ENCODE measurements at places on chromosomes 12 and 14.

DNA sequence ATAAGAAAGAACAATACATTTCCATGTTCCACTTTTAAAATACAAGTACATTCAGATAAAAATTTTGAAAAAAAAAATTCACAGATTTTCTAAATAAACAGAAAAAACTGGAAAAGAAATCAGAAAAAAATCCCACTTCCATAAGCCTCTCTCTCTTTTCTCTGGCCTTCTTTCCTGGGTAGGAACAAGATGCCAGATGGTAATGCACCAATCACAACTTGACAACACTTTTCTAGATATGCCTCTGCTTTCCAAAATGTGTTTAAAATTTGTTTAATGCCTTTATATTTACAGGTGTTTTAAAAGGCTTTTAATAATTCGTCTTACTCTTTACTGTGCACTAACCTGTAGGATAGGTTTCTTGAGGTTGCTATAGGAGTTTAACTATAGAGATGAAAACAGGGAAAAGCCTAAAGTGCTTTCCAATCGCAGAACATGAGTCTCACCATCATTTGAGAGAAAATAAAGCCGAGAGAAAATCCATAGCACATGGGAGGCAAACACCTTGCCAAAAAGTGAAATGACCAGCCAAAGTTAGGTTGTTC is 74.2 kb downstream of the TMTC1 start:
- DNase-seq = no peak

DNA sequence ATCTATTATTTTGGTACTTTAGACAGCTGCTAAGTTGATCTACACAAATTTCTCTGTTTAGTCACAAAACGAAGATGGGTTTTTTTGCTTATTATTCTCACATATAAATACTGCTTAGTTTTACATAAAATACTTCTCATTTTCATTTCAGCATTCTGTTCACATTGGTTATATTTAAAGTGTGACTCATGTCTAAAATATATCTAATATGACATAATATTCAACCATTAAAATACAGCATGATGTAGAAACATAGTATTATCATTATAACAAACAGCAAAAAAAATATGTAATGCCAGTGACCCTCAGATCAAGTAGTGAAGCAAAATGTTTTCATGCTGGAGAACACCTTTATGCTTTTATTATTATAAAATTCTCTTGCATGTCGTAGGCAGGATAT is 63.7 kb downstream of the SH2B3 start:
- no peak for DNase-seq

GRCh38 chr12:12387501-12387900 is 30.6 kb downstream of the BORCS5 start:
- no peak for DNase-seq

- no peak for DNase-seq
Observed at GRCh38 chr12:6250343-6250742, 50.1 kb downstream of the CD9 start.

GRCh38 chr14:98470663-98471062 is 801.3 kb downstream of the BCL11B start:
- DNase-seq = no peak

DNA sequence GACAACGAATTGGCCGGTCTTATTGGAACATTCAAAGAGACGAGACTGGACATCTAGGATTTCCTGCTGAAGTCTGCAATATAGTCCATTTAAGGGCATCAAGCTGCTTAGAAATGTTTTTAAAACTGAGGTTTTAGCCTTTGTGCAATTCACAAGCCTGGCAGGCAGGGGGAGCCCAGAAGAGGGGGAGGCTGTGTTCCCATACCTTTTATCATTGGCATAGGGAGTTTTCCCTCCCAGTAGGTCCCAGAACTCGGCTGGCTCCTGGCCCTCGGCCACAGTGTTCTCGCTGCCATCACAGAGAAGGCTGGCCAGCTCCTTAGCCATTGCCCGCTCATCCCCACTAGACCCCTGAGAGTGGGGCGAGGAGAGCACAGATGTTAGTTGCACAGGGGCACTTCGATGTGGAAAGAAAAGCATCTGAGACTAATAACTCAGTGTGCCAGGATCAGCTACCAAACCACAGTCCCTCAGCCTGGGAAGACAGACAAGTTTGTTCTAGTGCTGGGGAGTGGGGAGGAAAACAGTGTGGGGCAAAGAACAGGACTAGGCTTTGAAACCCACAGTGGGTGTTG is 15.1 kb downstream of the AVIL start:
- peak; percentile 9 for DNase-seq

DNA sequence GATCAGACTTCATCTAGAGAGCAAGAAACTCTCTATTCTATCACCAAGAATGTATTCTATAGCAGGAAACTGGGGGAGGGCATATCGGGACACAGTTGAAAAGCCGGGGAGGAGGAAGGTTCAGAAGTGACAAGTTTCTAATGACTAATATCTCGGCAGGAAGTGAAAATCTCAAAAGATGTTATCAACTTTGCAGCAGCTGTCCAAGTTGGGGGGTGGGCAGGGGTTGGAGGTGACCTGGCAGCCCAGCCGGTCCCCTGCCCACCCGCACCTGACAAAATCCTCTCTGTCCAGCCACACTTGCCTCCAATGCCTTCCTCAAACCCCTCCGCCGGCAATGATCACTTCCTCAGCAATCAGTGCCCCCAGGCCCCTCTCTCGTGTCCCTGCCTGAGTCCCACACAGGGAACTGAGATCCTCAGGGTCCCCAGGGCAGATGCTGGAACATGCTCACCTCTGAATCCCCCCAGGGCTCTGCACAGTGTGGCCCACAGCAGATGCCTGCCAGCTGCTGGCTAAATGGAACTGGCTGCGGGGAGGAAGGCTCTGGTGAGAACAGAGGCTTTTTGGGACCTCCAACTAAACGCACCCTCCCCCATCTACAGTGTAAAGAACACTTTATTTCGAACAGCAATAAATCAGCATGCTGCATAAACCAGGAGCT is 43.9 kb downstream of the CCDC88C start:
- no peak for DNase-seq

GRCh38 chr12:32118806-32119205 is 12.2 kb downstream of the BICD1 start:
- DNase-seq = no peak

GRCh38 chr12:131116468-131117117 is 162.9 kb downstream of the ADGRD1 start:
- DNase-seq = no peak

DNA sequence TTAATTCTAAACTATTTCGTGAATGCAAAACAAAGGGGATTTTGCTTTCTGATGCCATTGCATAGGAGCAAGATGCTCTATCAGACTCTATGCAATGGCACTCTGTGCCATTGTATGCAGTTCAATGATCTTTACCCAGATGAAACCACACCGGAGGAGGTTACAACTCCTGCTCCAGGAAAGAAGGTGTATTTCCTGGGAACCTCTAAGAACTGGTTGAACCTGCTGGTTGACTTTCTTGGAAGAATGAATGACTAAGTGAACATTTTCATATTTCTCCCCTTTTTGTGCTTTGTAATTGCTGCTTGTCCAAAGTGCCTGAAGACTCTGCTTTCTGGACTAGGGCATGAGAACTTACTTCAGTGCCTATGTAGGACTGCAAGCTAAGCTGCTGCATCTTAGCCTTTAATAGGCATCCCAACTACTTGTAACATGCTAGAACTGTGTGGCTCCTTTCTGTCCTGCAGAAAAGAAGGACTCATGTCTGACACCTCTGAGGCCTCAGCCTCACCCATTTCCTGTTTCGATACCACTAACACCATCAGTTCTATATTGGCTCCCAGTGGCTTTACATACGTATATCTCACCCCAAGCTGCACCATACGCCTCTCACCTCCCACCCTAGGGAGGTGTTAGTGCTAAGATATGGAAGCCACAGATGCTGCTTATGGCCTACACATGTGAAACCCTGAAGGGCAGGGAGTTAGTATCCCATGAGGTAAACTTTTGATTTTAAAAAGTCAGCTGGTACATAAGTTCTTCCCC is 193.5 kb upstream of the CNOT2 start:
- DNase-seq = peak; percentile 47

GRCh38 chr14:24437736-24438067 is 4.9 kb downstream of the SDR39U1 start:
- DNase-seq = no peak

DNA sequence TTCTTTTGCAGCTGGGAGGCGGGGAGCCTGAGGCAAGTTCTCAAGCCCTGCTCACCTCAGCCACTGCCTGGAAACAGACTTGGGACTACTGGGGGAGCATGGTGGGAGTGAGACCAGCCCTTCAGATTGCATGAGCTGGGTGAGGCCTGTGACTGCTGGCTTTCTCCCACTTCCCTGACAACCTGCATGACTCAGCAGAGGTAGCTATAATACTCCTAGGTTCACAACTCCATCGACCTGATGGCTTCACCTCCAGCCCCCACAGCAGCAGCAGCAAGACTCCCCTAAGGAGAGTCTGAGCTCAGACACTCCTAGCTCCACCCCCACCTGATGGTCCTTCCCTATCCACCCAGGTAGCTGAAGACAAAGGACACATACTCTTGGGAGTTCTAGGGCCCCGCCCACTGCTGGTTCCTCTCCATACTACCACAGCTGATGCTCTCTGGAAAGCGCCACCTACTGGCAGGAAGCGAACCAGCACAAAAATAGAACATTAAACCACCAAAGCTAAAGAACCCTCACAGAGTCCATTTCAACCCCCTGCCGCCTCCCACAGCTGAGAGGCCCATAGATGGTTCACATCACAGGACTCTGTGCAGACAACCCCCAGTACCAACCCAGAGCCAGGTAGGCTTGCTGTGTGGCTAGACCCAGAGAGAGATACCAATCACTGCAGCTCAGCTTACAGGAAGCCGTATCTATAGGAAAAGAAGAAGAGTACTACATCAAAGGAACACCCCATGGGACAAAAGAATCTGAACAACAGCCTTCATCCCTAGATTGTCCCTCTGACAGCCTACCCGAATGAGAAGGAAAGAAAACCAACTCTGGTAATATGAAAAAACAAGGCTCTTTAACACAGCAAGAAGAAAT is 68.7 kb downstream of the RPAP3 start:
- peak; percentile 12 for DNase-seq

GRCh38 chr12:93563807-93564538 is 8.5 kb upstream of the SOCS2 start:
- no peak for DNase-seq

DNA sequence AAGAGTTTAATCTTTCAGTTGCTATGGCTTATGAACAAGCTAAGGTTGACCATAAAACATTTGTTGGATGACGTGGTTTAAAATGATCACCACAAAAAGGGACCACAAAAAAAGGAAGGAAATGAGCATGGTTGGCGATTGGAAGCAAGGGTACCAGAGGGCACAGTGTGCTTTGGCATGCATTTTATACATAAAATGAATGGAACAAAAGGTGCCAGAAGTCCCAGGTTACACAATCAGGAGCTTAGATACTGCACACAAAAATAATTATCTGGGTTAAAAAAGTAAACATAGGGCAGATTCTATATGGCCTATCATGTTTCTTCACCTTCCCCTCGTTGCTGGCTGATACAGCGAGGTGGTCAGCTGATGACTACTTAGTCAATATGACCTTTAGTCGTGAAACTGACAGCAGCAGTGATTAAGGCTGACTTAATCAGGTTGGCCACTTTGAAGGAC is 50.7 kb downstream of the ZC3H14 start:
- DNase-seq = no peak

DNA sequence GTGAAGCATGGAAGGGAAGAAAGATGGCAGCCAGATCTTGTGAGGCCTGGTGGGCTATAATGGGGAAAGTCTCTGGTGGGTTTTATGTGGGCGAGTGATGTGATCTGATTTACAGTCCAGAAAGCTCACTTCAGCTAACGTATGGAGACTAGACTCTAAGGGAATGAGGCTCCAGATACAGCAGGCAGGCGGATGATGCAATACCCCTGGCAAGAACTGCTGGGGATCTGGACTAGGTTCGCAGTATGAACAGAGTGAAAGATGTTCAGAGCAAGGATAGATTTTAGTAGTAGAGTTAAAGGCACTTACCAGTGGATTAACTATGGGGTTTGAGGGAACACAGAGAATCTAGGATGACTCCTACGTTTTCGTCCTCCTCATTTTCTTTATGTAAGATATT is 253.1 kb downstream of the ANO2 start:
- no peak for DNase-seq

- DNase-seq = no peak
Observed at GRCh38 chr12:124621296-124621660, 53.9 kb upstream of the NCOR2 start.

- DNase-seq = no peak
Observed at GRCh38 chr14:31858868-31859267, 218.2 kb upstream of the ARHGAP5 start.

- DNase-seq = no peak
Observed at GRCh38 chr12:64912516-64913255, 88.2 kb downstream of the TBC1D30 start.

- DNase-seq = no peak
Observed at GRCh38 chr12:52813885-52814709, at the start of gene KRT4. TSS of gene KRT4 (minus strand) at chr12:52814116. CDS start at chr12:52814058, 58 bp downstream.

DNA sequence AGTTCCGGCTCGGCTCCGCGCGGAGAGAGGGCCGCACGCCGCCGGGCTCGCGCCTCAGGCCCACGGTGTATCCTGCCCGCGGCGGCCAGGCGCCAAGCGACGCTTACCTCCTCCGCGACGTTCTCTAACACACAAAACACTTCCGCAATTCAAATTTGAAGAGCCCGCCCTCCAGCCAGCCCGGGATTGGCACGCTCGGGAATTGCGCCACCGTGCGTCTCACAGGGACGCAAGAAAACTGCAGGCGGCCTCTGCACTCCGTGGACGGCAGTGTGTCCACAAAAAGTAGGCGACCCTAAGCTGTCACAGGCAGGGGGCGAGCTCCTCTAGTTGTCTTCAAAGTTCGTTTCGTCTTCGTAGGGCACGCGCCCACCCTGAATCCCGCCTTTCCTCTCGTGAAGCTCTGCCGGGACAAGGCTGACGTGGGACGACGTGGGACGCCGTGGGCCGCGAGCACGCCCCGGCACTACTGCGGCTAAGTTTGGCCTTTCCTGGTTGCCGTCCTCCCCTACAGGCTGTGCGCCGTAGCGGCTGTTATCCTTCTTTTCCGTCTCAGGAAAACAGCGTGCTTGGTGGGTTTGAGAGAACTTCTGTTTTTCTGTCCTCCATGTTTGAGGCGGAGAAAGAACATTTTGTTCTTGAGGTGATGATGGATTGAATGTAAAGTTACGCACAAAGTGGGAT is at the start of gene MIS18BP1:
TSS of gene MIS18BP1 (minus strand) at position 133 of the 684 bp plus-strand sequence. CDS start 5,916 bp downstream, outside the sequence.
- peak; percentile 95 for DNase-seq

DNA sequence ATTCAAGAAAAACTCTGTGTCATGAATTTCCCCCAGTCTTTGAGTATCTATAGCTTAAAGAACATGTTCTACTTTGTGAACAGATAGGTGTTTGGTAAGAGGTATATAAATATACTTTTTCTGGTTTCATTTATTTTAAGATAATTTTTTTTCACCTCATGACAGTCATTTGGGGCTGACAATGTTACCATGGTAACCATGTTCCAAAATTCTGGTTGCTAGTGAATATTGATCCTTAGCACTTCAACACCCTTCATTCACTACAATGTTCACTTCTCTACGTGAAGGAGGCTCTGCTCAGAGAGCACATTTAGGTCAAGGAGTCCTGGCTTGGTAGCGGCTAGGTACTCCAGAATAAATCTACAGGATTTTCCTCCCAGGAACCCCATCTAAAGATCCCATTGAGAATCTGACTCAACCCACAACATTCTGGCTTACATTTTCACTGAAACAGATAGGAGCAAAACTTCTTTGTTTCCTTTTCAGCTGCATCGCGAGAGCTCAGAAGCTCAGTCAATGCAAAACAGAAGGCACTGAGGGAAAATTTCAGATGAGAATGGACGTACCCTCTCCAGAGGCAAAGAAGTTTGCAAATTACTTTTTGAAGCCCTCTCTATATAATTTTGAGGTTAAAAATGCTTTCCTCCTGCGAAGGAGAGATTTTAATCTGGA is 93.6 kb downstream of the ARF6 start:
- no peak for DNase-seq

GRCh38 chr12:123591702-123592481 is 7.5 kb downstream of the TMED2 start:
- no peak for DNase-seq

GRCh38 chr12:103697971-103698751 is 111.1 kb downstream of the STAB2 start:
- no peak for DNase-seq
